ENCODE measurements at places on chromosomes 3 and 15.

GRCh38 chr3:148084931-148085330 is 612.8 kb upstream of the AGTR1 start:
- DNase-seq: no peak

GRCh38 chr15:62622775-62623174 is 419.8 kb upstream of the TPM1 start:
- no peak for DNase-seq

DNA sequence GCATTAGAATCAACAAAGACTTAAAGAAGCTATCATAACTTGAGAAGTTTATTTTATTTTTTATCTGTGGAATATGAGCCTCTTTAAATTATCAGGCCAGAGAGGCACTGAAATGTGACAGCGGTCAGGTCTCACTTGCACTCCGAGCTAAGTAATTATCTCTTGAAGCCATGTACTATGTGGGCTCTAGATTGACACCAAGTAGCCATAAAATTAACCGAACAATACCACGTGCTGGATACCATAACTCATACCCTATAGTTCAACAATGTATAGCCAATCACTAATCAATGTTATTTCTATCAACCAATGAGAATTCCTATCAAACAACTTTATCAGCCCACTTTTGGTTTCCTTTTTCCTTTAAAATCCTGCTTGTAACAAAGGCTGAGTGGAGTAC is 299.3 kb downstream of the TBC1D5 start:
- DNase-seq: no peak

DNA sequence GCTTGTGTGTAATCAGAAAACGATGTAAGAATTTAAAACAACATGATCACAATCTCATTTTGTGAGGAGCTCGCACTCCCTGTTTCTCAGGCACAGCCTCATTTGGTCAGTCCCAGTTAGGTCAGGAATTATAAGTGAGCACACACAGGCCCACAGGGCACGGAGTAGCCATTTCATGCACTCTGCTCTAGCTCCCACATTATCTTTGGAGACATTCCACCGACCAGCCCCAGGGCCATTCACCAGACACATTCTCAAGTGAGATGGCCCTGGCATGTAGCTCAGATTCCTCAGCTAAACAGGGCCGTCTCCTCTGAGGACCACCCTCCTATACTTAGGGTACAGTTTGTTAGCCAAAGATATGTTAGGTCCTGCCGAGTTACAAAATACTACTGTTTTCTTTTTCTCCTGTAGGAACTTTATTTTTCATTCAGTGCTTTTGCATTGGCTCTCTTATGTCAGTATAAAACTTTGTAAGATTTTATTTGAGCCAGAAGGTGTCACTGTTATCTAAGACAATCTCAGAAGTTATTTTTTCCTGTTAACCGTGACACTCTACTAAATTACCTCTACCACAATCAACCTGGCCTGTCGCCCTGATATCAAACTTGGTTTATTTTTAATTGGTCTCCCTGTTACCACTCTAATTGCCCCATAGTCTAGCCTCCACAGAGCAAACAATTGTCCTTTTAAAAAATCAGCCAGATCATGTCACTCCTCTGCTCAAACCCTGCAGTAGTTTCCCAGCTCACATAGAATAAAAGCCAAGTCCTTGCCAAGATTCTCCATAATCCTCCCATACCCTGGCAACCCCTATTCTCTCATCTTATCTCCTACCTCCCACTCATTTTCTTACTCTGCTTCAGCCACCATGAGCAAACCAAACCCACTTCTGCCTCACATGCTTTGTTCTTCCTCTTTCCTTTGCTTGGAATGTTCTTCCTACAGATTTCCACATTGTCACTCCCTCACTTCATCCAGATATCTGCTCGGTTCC is 105.7 kb downstream of the PPP2R3A start:
- peak; percentile 40 for DNase-seq

DNA sequence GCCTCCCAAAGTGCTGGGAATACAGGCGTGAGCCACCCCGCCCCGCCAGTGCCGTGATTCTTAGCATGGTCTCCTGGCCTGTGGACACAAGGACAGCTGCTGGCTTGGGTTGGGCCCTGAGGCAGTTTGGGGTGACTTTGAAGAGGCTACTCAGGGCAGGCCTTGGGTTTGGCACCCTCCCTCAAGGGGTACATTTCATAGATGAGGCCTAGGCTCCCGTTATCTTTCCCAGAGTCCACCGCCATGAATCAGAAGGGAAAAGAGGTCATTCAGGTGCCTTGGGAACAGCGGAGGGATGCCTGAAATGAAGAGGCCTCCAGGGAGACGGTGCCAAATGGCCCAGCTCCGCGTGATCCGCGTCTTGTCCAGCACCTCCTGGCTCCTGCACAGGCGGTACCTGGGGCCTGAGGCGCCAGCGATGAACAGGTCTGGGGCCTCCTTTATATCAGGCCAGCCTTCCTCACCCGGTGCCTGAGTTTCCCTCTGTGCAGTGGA is 9.3 kb downstream of the GNAI2 start:
- no peak for DNase-seq

- no peak for DNase-seq
Measured at GRCh38 chr15:85457392-85457968, 77.1 kb downstream of the AKAP13 start.

GRCh38 chr3:183306798-183307671 is 54.0 kb downstream of the B3GNT5 start:
- DNase-seq: no peak

- no peak for DNase-seq
Measured at GRCh38 chr3:112132975-112133448, at the start of gene GCSAM. TSS of gene GCSAM (minus strand) at chr3:112133248. CDS start at chr3:112133120, 128 bp downstream.

GRCh38 chr3:14663396-14664135 is 11.4 kb upstream of the C3orf20 start:
- no peak for DNase-seq

GRCh38 chr3:124037326-124037725 is 45.4 kb upstream of the ROPN1 start:
- no peak for DNase-seq

DNA sequence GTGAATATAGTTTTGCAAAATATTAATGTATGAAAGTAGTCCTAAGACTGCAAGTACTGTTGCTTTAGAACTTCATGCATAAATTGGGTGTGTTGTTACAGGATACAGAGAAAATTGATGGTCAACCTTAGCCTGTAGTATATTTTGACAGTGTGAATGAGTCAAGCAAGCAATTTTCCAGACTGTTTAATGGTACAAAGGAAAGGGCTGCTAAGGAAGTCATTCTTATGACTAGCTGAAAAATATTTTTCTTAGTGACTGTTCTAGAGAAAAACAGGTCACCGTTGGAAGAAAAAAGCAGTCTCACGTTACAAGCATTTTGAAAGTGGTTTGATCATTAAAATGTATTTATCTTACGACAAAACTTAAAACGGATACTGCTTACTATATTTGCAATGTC is 49.2 kb downstream of the MBNL1 start:
- DNase-seq: no peak

DNA sequence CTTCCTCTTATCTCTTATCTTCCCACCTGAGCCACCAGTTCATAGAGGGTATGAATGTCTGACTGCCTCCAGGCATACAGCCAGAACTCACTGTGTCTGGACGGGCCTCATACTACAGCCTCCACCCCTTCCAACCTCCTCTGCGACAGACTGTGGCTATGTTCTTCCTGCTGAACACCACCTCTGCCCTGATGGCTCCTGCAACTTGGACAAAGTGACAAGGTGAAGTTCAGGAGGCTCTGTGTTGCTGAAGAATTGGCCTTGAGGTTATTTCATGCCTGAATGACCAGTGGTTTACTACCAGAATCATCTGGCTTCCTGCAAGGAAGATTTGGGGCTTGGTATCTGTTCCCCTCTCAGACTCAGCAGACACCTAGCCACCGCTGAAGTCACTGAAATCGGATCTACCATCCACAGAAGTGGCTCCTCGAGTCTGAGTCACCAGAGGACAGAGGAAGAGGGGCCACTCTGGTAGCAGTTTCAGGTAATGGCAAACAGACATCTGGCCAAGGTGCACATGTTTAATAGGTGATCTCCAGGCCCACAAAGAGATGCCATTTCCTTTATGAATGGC is 14.2 kb upstream of the ULK3 start:
- no peak for DNase-seq

DNA sequence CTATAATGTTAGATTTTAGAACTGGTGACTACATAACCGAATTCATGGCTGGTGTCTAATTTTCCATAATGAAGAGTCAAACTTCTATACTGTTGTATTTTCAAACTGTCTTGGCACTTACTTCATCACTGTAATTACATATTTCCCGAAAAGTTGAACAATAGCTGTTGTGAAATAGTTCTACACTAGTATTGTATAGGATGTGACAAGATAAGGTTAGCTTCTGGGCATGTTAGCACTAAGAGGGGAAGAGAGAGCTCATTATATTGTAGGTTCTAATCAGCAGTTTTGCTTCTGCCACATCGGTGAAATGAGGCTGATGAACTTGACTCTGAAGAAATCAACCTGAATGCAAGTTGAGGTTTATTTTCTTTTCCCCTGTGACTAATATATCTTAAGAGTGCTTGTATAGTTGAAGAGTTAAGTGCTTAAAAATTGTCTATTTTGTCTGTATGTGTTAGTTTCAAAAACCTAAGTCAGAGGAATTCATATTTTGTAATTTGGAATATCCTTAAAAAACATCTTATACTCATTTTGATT is 8.9 kb downstream of the GYG1 start:
- no peak for DNase-seq

DNA sequence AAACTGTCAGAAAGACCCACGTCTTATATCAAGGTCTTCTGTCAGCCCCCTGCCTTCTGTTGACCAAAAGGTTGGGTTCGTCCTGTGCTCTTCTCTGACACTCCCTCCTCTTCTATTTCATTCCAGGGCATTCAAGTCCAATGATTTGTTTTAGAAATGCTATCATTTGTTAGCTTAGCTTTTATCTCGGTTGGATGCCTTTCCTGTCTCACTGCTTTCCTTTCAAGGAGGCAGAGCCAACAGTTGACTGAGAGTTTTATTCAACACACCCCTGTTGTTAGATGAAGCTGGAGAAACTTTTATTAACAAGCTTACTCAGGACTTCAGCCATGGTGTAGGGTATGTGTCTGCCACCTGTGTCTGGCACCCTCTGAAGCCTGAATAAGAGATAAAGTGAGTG is 112.0 kb upstream of the SLC7A14 start:
- no peak for DNase-seq

DNA sequence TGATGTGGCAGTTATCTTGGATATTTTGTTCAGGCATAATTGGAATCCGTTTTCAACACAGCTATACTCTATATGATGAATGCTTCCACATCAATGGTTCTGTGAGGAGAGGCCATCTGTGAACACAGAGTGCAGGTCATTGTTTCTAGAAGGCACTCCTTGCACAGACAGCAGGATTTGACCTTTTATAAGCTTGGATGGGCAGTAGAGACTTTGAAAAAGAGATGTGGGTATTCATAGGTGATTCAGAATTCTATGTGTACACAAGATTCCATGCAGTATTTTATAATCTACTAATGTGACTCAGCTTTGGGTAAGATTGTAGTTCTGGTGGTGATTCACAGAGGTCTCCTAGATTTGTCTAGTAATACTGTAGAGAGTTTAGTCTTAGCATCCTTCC is 12.5 kb downstream of the ARPP21 start:
- no peak for DNase-seq

DNA sequence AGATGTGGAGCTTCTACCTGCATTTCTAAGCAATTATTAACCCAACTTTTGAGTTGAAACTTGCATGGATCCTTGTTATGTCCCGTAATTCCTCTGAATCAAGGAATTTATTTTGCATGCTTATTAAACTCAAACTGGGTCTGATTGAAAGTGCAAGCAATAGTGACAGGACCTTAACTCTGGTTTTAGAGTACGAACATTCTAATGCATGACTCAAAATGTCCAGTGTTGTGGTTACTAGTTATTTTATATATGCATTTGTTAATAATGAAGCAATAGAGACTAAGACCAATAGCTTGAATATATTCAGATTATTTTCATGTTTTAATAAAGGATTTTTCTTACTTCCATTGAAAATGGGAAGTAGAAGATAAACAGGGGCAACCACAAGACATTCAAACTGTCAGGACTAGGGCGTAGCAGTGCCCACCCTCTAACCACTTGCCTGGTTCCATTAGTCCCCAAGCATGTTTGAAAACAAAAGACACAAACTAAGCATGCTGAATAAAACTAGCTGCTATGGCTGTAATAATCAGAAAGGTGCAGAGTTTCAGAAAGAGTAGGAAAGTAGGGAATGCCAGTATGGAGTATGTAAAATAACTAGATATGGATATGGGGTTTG is 28.1 kb downstream of the OIP5 start:
- no peak for DNase-seq

GRCh38 chr3:159761848-159762635 is 226.6 kb upstream of the IL12A start:
- no peak for DNase-seq

DNA sequence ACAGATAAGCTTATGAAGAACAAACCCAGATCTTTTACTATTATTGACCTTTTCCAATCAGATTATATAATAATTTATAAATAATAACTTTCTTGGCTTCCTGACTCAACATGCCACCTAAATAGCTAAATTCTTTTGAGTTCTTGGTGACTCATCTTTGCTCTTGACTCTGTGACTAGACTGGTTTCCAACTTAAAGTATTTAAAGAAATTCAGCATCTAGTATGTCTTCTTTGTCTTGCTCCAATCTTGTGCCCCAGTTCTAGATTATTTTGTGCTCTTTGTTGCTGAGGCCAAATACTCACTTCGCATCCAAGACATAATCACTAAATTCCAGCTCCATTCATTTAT is 483.2 kb upstream of the TBL1XR1 start:
- DNase-seq: peak; percentile 50

GRCh38 chr3:13110678-13111116 is 37.5 kb upstream of the IQSEC1 start:
- DNase-seq: peak; percentile 2

DNA sequence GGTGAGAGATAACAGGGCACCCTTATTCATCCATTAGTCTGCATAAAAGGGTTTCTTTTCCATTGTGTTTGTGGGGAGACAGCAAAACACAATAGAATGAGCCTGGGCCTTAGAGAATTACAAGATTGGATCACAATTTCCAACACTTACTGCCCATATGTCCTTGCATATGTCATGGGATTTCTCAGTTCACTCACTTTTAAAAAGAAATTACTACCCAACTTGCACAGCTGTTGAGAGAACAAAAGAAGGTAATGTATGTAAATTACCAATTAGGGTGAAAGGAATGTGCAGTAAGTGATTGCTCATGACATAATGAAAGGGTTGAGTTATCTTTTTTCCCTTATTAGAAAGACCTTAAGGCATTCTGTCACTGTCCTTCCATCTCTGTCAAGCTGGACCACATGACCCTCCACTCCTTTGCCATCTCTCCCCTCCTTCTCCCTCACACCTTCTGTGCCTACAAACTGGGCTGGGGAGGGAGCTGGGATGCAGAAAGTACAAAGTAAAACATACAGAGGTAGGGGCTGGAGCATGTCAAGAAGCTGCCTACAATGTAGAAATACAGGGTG is 244.2 kb downstream of the ZMAT3 start:
- DNase-seq: no peak

GRCh38 chr3:183254487-183255347 is 1.7 kb downstream of the B3GNT5 start:
- DNase-seq: no peak

DNA sequence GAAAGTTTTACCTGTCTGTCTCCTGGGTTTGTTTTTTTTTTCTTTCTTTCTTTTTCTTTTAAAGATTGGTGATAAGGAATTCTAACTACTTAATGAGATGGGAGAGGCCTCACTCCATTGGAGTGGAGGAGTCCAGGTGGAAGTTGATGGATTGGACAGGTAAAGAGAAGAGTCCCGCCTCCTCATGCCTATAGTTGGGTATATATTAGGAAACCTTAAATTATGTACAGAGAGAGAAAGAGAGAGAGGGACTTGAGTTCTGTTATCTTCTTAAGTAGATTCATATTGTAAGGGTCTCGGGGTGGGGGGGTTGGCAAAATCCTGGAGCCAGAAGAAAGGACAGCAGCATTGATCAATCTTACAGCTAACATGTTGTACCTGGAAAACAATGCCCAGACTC is 158.2 kb downstream of the TP63 start:
- no peak for DNase-seq

All from COLO829 (cell line).